ENCODE measurements at places on chromosomes 3 and 15.

DNA sequence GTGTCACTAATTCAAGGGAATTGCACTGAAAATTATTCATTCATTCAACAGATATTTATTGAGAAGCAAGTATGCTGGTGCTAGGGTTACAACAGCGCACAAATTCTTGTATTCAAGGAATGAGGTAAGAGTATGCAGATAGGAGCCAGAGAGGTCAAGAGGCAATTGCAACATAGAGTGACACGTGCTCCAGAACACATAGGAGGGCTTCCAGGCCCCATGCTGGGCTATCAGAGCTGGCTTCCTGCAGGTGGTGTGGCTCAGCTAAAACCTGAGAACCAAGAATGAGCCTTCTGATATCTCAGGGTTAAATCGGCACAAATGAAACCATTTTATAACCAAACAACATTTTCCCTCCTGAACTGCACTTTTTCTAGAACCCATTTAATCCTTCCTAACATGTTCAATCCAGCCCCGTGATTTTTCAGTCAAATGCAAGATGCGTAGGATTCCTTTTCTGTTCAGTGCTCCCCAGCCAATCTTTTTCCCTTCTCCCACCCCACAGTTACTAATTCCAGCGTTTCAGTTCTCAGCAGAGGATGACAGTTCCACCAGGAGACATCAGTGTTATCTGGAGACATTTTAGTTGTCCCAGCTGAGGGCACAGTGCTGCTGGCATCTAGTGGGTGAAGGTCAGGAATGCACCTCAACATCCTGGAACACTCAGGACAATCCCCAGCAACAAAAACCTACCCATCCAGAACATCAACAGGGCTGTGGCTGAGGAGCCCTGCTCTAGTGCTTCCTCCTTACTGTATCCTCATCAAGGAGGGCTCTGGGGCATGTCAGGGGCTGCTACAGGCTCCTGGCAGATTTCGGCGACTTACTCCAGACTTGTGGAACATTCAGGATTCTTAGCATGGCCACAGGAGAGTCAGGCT, 13.1 kb downstream of the CCR5AS start:
- DNase-seq, result no peak

GRCh38 chr3:5188419-5189221, 1.1 kb downstream of the EDEM1 start:
- DNase-seq, result peak; percentile 8

- no peak for DNase-seq
Measured at GRCh38 chr15:27869697-27870281, 229.3 kb downstream of the OCA2 start.

- DNase-seq, result no peak
Measured at GRCh38 chr3:77329116-77329515, 289.2 kb downstream of the ROBO2 start.

DNA sequence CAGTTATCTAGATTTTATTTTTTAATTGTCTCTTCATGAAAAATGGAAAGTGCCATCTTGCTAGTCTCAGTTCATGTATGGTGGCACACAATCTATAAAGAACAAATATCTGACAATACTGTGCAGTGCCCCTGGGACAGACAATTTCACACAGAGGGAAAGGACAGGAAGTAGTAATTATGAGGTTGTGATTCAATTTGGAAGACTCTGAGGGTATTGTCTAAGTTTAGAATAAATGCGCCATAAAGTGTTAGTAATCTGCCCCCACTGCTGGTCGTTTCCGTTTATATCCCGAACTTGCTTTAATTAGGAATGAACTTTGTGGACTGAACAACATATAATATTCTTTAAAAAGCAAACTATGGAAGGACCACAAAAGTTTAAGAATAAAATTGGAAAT, 196.4 kb upstream of the SLC24A5 start:
- no peak for DNase-seq

DNA sequence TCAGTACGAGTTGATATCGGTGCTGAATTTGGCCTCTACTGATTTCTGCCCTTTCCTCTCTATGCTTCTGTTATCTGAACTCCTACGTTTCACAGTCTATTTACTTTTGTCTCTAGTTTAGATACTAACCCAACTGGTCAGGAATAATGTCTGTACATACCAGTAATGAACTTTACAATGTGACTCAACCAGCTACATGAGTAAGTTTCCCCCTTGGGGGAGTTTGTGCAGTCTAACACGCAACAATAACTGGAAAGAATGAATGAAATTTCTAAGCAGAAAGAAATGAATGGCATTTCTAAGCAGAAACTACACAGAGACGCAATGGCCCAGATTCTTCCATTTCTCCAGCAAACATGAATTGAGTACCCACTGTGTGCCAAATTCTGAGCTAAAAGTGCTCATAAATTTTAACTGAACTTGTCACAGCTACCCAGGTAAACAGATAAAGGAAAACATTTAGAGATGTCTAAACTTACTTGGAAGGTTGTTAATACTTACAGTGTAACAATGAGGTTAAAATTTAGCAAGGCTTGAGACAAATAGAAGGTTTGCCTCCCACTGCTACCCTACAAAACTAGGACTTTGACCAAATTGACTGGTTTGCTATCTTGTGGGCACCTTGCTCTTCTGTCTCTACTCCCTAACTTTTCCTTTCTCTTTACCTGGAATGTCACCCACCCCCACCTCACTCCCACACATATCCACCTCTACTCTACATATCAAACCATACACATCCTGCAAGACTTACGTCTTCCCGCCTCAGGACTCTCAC, 11.6 kb downstream of the UPK1B start:
- DNase-seq, result no peak

DNA sequence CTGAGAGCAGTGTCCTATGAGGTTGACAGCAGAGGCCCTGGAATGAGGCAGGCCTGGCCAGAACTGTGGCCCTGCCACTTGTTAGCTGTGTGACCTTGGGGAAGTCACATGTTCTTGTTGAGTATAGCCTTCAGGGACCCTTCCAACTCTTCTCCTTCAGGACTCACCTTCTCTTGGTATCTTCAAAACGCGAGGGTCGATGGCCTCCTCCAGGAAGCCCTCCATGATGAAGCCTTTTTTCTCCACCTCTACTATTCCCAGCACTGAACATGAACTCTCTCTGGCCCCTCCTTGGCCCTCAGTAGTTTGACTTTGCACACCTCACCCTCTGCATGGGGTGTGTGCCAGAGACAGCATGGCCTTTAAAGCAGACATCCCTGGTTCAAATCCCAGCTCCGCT, 195.1 kb upstream of the LINGO1 start:
- DNase-seq, result no peak

DNA sequence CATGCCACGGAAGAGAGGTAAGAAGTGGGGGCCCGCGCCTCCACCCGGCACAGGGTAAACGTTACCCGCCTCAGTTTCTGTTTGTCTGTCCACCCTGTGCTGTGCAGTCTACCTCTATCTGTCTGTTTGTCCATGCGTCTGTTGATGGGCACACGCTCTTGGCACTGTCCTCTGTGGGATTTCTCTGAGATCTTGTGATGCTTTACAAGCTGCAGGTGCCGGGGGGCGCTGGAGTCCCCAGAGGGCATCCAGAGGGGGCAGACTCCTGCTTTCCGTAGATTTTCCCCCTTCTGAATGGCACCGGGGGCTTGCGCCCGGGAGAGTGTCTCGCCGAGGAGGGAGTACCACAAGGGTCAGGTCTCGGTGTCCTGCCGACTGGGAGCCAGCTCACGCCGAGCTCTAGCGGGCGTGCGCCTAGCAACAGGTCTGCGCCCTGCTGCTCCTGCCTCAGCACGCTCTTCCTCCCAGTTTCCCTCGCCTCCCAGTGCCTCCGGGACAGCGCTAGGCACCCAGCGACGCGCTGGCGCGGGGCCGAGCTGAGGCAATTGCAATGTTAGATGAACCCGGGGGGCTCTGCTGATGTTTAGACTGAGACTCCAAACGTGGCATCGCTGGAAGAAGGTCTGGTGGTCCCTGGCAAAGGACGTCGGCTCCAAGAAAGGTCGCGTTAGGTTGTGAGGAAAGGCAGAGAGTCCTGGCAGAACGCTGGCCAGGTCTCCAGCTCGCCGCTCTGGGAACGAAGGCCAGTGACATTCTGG, 667 bp downstream of the CEMIP start:
- peak; percentile 44 for DNase-seq

- peak; percentile 52 for DNase-seq
Measured at GRCh38 chr3:8489278-8489792, 12.3 kb upstream of the LMCD1 start.

GRCh38 chr15:68537506-68537905, 41.3 kb upstream of the CORO2B start:
- no peak for DNase-seq

GRCh38 chr3:143727391-143727790, 120.9 kb downstream of the SLC9A9 start:
- no peak for DNase-seq

DNA sequence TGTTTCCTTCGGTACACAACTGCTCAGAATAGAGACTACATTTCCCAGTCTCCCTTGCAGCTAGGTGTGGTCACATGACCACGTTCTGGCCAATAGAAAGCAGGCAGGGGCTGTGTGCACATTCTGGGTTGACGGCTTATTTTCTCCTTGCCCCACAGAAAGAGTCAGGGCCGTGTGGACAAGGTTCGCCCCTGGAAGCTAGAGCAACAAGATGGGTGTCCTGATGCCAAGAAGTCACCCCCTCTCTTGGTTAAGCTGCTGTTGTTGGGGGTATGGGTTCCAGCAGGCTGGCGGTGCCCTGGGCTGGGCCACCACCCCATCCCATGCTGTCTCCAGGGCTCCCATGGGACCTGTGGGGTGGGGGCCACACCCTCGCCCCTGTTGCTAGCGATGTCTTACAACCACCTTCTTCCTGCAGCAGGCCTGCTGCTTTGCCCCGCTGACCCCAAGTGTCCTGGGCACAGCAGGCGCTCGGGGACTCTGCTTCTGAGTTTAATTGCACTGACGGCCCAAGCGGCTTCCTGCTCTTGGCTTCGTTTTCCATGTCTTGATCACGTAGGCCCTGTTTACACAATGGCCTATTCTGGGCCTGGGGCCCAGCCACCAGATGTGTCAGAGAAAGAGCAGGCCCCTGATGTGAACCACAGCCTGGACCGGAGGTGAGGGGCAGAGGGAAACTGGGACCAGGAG, 24.9 kb downstream of the ABTB1 start:
- peak; percentile 40 for DNase-seq

DNA sequence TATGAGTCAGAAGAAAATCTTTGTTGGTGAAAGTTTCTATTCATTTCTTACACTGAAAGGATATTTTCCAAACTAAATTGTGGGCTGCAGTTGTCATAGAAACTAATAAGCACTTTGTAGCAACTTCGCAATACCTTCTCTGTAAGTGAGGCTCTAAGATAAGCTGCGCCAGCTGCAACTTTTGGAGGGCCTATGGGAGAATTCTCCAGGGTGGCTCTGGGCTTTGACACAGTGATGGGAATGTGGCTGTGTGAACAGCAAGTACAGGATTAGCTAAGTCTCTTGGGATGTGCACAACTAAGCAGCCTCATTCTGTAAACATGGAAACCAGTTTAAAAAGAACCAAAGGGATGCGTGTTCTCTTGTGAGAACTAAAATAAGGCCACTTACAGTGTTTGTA, 124.6 kb upstream of the SGO1 start:
- DNase-seq, result no peak

GRCh38 chr3:64184621-64185020, 40.6 kb downstream of the PRICKLE2 start:
- DNase-seq, result no peak

DNA sequence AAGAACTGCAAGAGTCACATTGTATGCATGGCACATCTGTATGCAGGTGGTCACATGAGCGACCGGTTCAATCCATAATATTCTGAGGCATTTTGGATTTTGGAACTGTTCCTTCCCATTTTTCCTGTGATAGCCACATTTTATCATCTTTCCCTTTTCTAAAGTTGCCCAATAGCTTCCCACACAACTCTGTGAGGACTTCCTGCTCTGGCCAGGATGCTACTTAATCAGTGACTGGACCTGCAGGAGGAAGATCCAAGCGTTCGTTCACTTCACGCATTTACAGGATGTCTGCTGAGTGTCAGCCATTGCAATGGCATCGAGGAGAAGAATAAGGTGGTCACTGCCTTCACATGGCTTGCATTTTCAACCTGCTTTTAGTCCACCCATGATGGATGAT, 9.8 kb downstream of the KLHL6 start:
- DNase-seq, result no peak

- peak; percentile 4 for DNase-seq
Measured at GRCh38 chr3:120567370-120568201, 28.6 kb upstream of the NDUFB4 start.

DNA sequence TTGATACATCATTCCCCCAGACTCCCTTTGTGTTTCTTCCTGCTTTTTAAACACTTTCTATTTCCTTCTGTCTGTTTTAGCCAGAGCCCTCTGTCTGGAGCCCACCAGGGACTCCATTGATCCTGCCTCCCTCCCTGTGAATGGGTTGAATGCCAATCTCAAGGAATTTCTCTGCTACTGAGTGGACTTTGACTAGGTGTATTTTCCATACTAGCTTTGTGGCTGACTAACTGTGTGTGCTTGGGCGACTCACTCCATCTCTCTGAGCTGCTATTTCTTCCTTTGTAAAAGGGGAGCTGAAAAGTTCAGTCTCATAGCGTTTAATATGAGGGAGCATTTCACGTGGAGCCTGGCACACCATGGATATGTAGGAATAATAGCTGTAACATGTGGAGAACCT, 98.8 kb downstream of the EEFSEC start:
- no peak for DNase-seq

- no peak for DNase-seq
Measured at GRCh38 chr3:184164648-184165330, 9.6 kb downstream of the DVL3 start.

DNA sequence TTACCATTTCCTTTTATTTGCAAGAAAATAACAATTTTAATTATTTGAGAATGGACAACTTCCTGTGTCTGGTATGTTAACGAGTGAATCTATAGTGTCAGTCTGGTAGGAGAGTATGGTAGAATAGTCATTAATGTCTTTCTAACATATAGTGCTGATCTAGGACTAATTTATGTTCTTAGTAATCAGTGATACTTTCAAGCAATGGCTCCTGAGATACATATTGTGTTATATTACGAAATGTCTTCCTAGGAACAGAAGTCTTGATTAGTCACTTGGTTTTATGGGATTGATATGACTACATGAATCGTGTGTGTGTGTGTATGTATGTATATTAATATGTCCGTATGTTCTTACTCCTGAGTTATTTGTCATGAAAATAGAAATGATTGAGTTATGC, 66.6 kb upstream of the PAQR5 start:
- DNase-seq, result no peak

DNA sequence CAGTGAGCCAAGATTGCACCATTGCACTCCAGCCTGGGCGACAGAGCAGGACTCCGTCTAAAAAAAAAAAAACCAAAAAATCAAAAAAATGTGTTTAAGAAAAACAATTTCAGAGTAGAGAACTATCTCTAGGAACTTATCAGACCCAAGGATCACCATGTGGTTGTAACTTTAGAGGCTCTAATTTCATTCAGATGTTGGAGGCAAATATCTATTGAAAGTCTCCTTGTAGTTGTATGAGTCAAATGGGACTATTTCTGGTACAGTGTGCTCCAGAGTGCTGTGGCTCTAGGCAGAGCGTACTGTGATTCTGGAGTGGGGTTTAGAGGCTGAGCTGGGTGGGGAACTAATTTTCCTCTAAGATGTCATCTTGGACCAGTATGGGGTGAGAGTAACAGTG, 398.7 kb downstream of the SHQ1 start:
- DNase-seq, result no peak

- no peak for DNase-seq
Measured at GRCh38 chr3:160141485-160142185, 83.6 kb upstream of the C3orf80 start.

GRCh38 chr3:119500901-119501300, 2.6 kb downstream of the TIMMDC1 start:
- no peak for DNase-seq
